ENCODE measurements at places on chromosomes 16 and 17. TPM values are rescaled to one million over a fixed set of nuclear protein-coding genes. Genes with fewer than 3 reads are reported as not detected.

Gene PTGES3L
- not detected for total RNA-seq

Gene ZNF652
- 7.2 TPM for total RNA-seq

Gene PRSS21
- total RNA-seq = 0.17 TPM

Gene COG1
- 12.6 TPM for total RNA-seq

Gene ITGAD
- not detected for total RNA-seq

Gene GPR139
- not detected for total RNA-seq

Gene METTL22
- total RNA-seq = 18.5 TPM

Gene TMEM220
- 4.3 TPM for total RNA-seq

Gene KNOP1
- 9.2 TPM for total RNA-seq

Gene HIGD1B
- total RNA-seq = not detected

Gene MYH1
- total RNA-seq = not detected

Gene FHOD1
- 7.1 TPM for total RNA-seq

Gene SLC5A10
- under 0.01 TPM for total RNA-seq

Gene KRTAP2-3
- not detected for total RNA-seq

Gene ABCA5
- 8.5 TPM for total RNA-seq

Gene KAT8
- 39.3 TPM for total RNA-seq

Gene RCVRN
- not detected for total RNA-seq

Gene PRSS8
- total RNA-seq = not detected

Gene SMIM22
- not detected for total RNA-seq

All from fibroblast of lung (primary cell).